ENCODE measurements at places on chromosomes 2 and 18.

- DNase-seq, result no peak
These were observed 26.5 kb downstream of the SLC9A4 start for GRCh38 chr2:102499558-102499957.

DNA sequence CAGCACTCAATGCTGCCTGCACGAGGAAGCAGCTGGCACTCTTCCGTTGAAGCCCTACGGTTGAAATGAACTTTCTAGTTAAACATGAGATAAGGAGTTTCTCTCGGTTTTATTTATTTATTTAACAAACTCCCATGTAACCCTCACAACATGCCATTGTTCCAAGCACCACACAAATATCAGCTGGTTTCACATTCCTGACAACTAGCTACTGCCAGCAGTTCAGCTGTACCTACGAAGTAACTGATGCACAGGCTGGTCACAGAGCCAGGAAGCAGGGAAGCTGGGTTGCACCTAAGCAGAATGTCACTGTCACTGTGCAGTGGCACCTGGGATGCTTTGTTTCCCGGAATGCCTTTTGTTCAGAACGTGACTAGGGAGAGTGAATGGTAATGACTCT is 18.1 kb downstream of the TIMM21 start:
- DNase-seq, result peak; percentile 35

DNA sequence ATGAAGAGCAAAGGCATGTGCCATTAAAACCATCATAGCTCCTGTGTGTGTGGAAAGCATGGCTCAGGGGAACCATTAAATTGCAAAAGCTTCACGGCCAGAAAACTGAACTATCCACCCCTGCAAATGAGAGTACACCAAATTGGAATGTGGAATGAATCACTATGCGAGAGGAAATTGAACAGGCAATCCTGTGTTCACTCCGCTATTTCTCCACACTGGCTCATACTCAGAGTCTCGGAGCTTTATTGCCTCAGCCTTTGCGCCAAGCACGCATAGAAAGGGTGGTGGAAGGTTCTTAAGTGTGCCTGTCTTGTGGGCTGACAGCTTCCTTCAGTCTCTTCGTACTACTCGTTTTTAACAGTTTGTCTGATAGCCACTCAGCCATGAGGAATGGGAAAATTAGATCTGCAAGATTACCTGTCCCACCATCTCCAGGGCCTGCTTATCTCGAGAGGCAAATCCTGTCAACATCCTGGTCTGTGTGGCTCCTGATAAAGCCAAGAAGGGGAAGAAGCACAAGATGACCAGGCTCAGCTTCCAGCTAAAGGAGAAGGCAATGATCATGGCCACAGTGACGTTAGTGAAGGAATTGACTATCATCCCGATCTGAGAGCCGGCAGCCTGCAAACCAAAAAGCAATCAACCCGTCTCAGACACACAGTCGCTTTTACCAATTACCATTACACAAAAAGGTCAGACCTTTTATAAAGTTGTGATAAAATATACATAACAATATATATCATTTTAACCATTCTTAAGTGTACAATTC is 34.9 kb downstream of the G6PC2 start:
- no peak for DNase-seq

- DNase-seq, result no peak
These were observed 298.1 kb downstream of the TGIF1 start for GRCh38 chr18:3748086-3748485.

DNA sequence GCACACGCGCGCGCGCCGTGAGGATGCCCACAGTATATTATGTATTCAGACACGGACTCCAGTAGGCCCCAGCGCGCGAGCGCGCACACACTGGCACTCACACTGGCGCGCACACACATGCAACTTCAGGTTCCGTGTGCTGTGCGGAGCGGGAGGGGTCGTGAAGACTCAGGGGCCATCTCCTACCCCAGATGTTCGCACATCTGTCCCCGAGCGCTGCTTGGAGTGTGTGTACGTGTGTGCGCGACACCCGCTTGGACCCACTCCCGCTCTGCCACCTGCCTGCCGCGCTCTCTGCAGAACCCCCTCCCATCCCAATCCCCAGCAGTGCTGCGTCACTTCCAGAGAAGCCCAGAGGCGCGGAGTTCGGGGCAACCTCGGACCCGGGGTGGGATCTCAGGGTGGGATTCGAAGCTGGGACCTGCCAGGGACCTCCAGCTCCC is 2.6 kb downstream of the NRP2 start:
- DNase-seq, result no peak

Data from NCI-H526 (cell line).